Activated CD4-positive, alpha-beta T cell treated with anti-CD3 and anti-CD28 coated beads, Interleukin-2, Interleukin-4, amounts not matched to agents 100 ng/mL and 50 ng/mL, durations not matched to agents 16 hours and 8 hours (primary cell): ENCODE measurements at places on chromosomes 6 and 20.

DNA sequence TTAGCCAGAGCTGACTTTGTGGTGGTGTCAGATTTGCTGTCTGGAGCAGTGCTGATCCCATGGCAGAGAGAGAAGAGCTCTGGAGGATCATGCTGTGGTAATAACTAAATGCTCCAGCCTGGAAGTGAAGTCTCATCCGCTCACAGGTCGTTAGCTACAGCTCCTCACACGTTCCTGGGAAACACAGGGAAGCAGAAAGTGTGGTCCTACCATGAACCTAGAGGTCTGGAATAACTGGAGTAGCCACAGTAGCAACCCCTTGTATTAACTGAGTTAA lies 2.7 kb downstream of the HIVEP1 start:
- DNase-seq, result no peak

- no peak for DNase-seq
These were observed 195.9 kb downstream of the SASH1 start for GRCh38 chr6:148538261-148539190.

DNA sequence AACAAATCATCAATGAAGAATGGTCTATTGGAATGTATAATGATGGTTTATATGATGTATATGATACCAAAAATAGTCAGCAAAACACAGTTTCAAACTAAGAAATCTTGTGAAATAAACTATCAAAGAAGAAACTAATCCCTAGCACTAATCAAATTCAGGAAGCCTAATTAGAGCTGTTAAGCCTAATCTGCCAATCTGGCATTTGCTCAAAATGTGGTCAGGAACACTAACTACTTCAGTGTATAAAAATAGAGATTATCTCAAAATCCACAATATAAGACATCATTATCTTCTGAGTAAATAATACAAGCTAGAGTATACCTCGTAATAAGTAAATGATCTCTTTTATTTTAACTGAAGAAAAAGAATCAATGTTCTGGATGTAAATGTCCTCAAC lies 12.8 kb upstream of the AKAP7 start:
- DNase-seq, result no peak

DNA sequence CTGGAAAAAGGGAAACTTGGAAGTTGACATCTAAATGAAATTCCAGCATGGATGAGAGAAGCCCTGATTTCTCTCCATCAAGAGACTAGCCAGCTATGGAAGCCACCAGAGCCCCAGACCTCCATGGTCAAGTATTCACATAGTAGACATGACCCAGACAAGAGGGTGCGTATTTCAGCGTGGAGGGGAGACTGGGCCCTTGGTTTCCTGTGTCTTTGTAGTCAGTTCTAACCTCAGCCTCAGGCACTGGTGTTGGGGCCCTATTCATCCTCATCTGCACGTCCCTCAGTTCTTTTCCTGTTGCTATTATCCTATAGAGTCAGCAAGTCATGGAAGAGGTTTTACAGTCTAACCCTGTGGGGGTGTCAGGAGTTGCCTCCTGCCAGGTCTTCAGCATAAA lies 12.5 kb downstream of the GNL1 start:
- no peak for DNase-seq

- DNase-seq, result peak; percentile 83
These were observed 33.8 kb upstream of the RREB1 start for GRCh38 chr6:7073821-7074525.

DNA sequence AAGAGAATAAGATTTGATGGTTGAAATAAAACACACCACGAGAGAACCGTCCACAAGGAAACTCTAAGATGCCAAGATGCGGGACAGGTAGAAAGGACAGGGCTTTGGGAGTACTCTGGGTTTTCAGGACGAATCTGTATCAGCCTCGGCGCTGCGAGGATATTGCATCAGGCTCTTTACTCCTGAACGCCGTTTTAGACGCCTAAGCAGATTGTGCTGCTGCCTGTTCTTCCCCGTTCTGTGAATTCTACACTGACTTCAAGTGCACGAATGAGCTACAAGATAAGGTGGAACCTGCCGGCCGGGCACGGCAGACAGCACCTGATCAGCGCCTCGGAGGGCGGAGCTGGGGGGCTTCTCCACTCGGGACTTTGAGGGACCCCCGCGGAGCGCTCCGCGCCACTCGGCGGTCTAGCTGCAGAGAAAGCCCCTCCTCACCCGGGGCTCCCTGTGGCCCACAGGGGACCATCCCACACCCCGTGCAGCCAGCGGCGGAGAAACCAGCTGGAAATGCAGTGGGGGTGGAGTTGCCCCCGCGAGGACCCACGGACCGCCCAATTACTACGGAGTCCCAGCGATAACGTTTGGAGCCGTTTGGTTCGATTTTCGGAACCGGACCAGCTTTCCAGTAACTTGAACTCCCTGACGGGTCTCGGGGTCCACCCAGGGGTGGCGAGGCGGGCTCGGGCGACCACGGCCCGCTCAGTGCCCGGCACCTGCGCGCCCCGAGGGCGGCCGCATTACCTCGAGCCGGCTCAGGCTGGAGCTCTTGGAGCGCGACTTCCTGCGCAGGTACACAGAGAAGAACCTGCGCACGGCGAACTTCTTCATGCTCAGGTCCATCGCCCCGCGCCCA lies 646 bp downstream of the RPS6KA2 start:
- no peak for DNase-seq

DNA sequence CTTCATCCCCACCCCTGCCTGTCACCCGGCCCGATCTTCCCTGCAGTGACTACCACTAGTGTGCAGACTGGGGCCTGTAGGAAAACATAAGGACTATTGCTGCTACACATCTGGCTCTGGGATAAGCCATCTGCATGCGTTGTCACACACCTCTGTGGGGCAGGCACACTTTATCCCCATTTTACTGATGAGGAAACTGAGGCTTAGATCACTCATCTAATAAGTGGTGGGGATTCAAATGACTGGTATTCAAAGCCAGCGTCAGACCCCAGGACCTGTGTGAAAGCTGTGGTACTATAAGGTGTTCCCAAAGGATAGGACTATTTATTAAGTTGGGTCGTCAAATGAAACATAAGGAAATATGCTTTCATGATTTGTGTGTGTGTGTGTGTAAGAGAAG lies 148.9 kb upstream of the RNF24 start:
- no peak for DNase-seq

GRCh38 chr20:21564127-21564773 lies 50.4 kb upstream of the NKX2-2 start:
- DNase-seq, result no peak

DNA sequence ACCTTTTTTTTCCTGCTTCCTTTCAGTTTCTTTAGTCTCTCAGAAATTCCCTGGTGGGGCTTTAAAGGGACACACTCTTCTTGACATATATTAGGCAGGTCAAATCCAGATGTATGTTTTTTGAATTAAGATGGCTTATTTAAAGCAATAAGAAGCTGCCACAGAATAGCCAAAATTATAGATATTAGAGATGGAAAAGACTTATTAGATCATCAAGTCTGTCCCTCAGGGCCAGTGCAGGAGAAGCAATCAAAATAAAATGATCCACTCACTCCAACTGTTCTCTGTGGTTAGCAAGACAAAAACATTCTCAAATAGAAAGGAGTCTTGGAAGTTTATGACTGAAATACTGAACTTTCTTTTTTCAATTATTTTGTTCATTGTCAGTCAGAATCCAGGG lies 462.8 kb downstream of the CDC5L start:
- DNase-seq, result no peak

GRCh38 chr6:170186006-170186935 lies 104.6 kb downstream of the DLL1 start:
- no peak for DNase-seq

- no peak for DNase-seq
These were observed 34.2 kb upstream of the C20orf203 start for GRCh38 chr20:32707691-32708581.
